ENCODE measurements at places on chromosomes 16 and 17. TPM values are rescaled to one million over a fixed set of nuclear protein-coding genes. Genes with fewer than 3 reads are reported as not detected.

DNA sequence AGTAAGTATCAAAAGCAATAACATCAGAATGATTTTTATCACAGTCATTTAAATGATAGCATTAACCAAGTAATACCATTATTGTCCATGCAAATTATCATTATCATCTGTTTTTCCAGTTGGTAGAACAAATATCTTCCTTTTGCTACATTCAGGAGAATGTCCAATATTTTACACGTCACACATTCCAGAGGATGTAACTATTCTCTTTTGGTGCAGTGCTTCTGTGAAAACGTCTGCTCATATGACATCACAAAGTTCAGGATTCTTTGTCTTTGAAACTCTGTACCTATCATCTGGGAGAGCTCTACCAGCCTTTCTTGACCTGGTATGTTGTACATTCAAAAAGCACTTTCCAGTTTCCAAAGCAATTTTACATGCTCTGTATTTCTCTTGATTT lies 40.2 kb upstream of the PITPNM3 start:
- H3K4me1 ChIP-seq: no peaks in the 10 kb centered on the region
- no peak overlapping the region for H3K27ac ChIP-seq
- peaks cover 21% of the 10 kb centered on the region for H3K36me3 ChIP-seq
- no peak for DNase-seq
- H3K4me3 ChIP-seq: no peak overlapping the region
- no peaks in the 10 kb centered on the region for H3K27me3 ChIP-seq

- H3K4me1 ChIP-seq: peaks cover 48% of the 10 kb centered on the region
- no peaks in the 10 kb centered on the region for H3K36me3 ChIP-seq
- peak; percentile 45 for DNase-seq
- H3K27me3 ChIP-seq: no peaks in the 10 kb centered on the region
- H3K4me3 ChIP-seq: peak overlapping the region; percentile 73
Measured at GRCh38 chr16:67246081-67246755, 1.1 kb downstream of the FHOD1 start.

PROCA1 gene
- 1.2 TPM for polyA plus RNA-seq

- H3K27ac ChIP-seq: no peak overlapping the region
- no peak overlapping the region for H3K4me3 ChIP-seq
- no peaks in the 10 kb centered on the region for H3K36me3 ChIP-seq
- peaks cover 44% of the 10 kb centered on the region for H3K4me1 ChIP-seq
- DNase-seq: no peak
Measured at GRCh38 chr17:50153650-50154575, 3.4 kb upstream of the PPP1R9B start.

FGF11 gene
- 0.12 TPM for polyA plus RNA-seq

DNA sequence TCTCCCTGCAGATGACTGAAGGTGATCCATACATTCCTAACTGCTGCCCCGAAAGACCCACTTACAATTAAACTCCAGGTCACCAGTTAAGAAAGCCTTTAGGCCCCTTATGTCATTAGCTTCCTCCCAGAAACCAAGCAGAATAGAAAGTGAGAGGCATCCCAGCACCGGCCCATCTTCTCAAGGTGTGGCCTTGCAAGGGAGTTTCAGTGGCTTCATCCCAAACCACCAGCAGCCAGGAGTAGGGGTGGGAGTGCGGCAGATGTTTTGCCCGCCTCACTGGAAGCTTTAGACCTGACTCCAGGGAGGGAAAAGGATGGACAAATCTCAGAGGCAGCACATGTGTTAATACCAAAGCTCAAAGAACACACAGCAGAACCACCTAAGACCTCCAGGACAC lies 5.1 kb downstream of the ZFHX3 start:
- no peaks in the 10 kb centered on the region for H3K4me1 ChIP-seq
- H3K27ac ChIP-seq: no peak overlapping the region
- no peak for DNase-seq
- H3K27me3 ChIP-seq: no peaks in the 10 kb centered on the region
- no peak overlapping the region for H3K4me3 ChIP-seq
- H3K36me3 ChIP-seq: no peaks in the 10 kb centered on the region

GRCh38 chr17:64095144-64095882 lies 34.6 kb downstream of the ERN1 start:
- peaks cover 16% of the 10 kb centered on the region for H3K36me3 ChIP-seq
- H3K27me3 ChIP-seq: no peaks in the 10 kb centered on the region
- H3K4me1 ChIP-seq: peaks cover 27% of the 10 kb centered on the region
- H3K4me3 ChIP-seq: no peak overlapping the region
- DNase-seq: no peak

DNA sequence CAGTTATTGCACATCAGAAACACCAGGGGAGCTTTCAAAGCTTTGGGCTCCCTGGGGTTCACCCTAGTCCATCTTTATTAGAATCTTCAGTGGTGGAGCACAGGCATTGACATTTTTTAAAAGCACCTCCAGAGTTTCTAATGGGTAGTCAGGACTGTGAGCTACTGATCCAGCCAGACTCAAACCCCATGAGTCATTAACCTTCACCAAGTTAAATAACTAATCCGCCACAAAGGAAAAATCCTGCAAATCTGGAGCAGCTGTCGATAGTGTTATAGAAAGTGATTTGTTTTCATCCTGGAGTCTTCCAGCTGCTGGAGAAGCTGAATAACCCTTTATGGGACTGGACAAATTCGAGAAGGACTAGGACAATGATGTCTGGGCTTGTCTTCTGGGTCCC lies 93.2 kb upstream of the PIRT start:
- H3K4me1 ChIP-seq: no peaks in the 10 kb centered on the region
- H3K36me3 ChIP-seq: no peaks in the 10 kb centered on the region
- DNase-seq: no peak
- no peak overlapping the region for H3K27ac ChIP-seq
- H3K4me3 ChIP-seq: no peak overlapping the region

SLC13A2 gene
- polyA plus RNA-seq: not detected

DNA sequence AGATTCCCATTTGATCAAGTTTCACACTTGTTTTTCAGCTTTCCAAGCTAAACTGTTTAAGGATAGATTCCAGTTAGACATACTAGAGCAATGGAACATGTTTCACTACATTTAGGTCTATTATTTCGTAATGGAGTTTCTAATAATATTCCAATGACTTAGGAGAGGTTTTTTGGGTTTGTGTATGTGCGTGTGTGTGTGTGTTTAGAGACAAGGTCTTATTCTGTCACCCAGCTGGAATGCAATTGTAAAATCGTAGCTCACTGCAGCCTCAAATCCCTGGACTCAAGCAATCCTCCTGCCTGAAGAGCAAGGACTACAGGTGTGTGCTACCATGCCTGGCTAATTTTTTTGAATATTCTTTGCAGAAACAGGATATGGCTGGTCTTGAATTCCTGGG lies 426.3 kb downstream of the ZFHX3 start:
- H3K27me3 ChIP-seq: no peaks in the 10 kb centered on the region
- no peaks in the 10 kb centered on the region for H3K36me3 ChIP-seq
- no peak overlapping the region for H3K4me3 ChIP-seq
- no peak overlapping the region for H3K27ac ChIP-seq

TMC8 gene
- 139 TPM for polyA plus RNA-seq

LGALS3BP gene
- 23.1 TPM for polyA plus RNA-seq

- DNase-seq: peak; percentile 35
- no peaks in the 10 kb centered on the region for H3K36me3 ChIP-seq
- no peak overlapping the region for H3K27ac ChIP-seq
- no peaks in the 10 kb centered on the region for H3K4me1 ChIP-seq
- no peaks in the 10 kb centered on the region for H3K27me3 ChIP-seq
Measured at GRCh38 chr17:309361-309888, 43.2 kb downstream of the RPH3AL start.

GRCh38 chr17:81499601-81499970 lies 13.0 kb downstream of the ACTG1 start:
- H3K27me3 ChIP-seq: no peaks in the 10 kb centered on the region
- H3K4me1 ChIP-seq: no peaks in the 10 kb centered on the region
- H3K4me3 ChIP-seq: no peak overlapping the region
- H3K27ac ChIP-seq: no peak overlapping the region

GRCh38 chr16:71626018-71626857 lies at the start of gene MARVELD3:
Gene MARVELD3 (plus strand): TSS chr16:71626184. CDS start chr16:71626230, 46 bp downstream.
- H3K4me3 ChIP-seq: no peak within 1 kb of the TSS
- H3K27ac ChIP-seq: no peak within 1 kb of the TSS
- no peaks in the 10 kb centered on the region for H3K36me3 ChIP-seq

GRCh38 chr17:55601874-55602364 lies 90.7 kb upstream of the SMIM36 start:
- no peak overlapping the region for H3K4me3 ChIP-seq
- DNase-seq: no peak
- H3K36me3 ChIP-seq: no peaks in the 10 kb centered on the region

SHPK gene
- polyA plus RNA-seq: 6.9 TPM

- no peak overlapping the region for H3K27ac ChIP-seq
- no peaks in the 10 kb centered on the region for H3K27me3 ChIP-seq
- no peak for DNase-seq
- peaks cover 51% of the 10 kb centered on the region for H3K4me1 ChIP-seq
- no peak overlapping the region for H3K4me3 ChIP-seq
Measured at GRCh38 chr17:40337351-40337750, 27.2 kb downstream of the GJD3 start.

GRCh38 chr17:78822552-78822951 lies 18.1 kb downstream of the USP36 start:
- peaks cover 67% of the 10 kb centered on the region for H3K36me3 ChIP-seq
- no peak overlapping the region for H3K27ac ChIP-seq
- H3K4me1 ChIP-seq: peaks cover 35% of the 10 kb centered on the region
- H3K4me3 ChIP-seq: no peak overlapping the region
- H3K27me3 ChIP-seq: no peaks in the 10 kb centered on the region

ALOXE3 gene
- not detected for polyA plus RNA-seq

DNA sequence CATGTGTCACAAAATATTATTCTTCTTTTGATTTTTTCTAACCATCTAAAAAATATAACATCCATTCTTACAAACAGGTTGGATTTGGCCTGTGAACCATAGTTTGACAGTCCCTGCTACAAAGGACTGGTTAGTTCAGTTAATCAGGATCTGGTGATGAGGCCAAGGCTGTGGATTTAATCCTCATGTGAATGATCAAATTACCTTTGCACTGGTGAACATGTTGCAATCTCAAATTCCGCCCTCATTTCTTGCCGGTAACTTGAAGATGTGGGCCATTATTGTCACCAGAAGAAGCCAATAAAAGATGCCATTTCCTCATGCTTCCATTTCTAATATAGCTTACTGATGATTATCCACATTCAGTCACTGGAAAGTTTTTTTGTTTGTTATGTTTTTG lies 35.3 kb upstream of the YPEL2 start:
- H3K27ac ChIP-seq: no peak overlapping the region
- H3K4me3 ChIP-seq: no peak overlapping the region
- no peaks in the 10 kb centered on the region for H3K4me1 ChIP-seq
- H3K27me3 ChIP-seq: no peaks in the 10 kb centered on the region
- DNase-seq: no peak

GPRC5C gene
- not detected for polyA plus RNA-seq

MRPL27 gene
- 49.2 TPM for polyA plus RNA-seq

MAF gene
- polyA plus RNA-seq: 2.2 TPM

- H3K4me3 ChIP-seq: peak overlapping the region; percentile 2
- H3K4me1 ChIP-seq: peaks cover 100% of the 10 kb centered on the region
- H3K36me3 ChIP-seq: no peaks in the 10 kb centered on the region
- no peak overlapping the region for H3K27ac ChIP-seq
- H3K27me3 ChIP-seq: no peaks in the 10 kb centered on the region
Measured at GRCh38 chr17:78718575-78719208, 63.4 kb downstream of the CYTH1 start.

DDX5 gene
- polyA plus RNA-seq: 1,275 TPM

AANAT gene
- polyA plus RNA-seq: not detected

- DNase-seq: no peak
- H3K27ac ChIP-seq: no peak overlapping the region
- H3K4me1 ChIP-seq: peaks cover 77% of the 10 kb centered on the region
- no peaks in the 10 kb centered on the region for H3K27me3 ChIP-seq
- H3K4me3 ChIP-seq: no peak overlapping the region
- no peaks in the 10 kb centered on the region for H3K36me3 ChIP-seq
Measured at GRCh38 chr16:3824121-3824795, 56.3 kb downstream of the CREBBP start.

GPR179 gene
- polyA plus RNA-seq: not detected

DNA sequence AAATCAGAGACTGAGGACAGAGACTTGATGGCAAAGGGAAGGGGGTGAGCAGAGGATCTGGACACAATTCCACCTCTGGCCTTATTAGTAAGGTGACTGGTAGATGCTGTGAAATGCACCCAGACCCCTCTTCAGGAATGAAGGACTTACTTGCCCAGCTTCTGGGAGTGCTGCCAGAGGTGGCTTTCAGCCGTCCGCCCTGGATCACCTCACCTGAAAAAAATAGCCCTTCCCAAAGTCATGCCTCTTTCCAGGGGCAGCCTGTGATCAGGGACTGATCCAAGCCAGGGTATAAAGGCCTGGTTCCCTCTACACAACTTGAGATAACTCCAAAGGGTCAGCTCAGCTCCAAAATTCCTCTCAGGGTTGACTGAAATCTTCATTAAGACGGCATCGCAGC lies 20.4 kb upstream of the TMEM220 start:
- H3K27ac ChIP-seq: no peak overlapping the region
- DNase-seq: no peak
- no peaks in the 10 kb centered on the region for H3K27me3 ChIP-seq
- H3K4me3 ChIP-seq: no peak overlapping the region
- no peaks in the 10 kb centered on the region for H3K36me3 ChIP-seq

MMD gene
- 7.9 TPM for polyA plus RNA-seq

GRCh38 chr16:55390630-55391237 lies 66.7 kb downstream of the IRX6 start:
- no peaks in the 10 kb centered on the region for H3K36me3 ChIP-seq
- H3K27me3 ChIP-seq: no peaks in the 10 kb centered on the region
- H3K4me1 ChIP-seq: no peaks in the 10 kb centered on the region
- no peak for DNase-seq

DNA sequence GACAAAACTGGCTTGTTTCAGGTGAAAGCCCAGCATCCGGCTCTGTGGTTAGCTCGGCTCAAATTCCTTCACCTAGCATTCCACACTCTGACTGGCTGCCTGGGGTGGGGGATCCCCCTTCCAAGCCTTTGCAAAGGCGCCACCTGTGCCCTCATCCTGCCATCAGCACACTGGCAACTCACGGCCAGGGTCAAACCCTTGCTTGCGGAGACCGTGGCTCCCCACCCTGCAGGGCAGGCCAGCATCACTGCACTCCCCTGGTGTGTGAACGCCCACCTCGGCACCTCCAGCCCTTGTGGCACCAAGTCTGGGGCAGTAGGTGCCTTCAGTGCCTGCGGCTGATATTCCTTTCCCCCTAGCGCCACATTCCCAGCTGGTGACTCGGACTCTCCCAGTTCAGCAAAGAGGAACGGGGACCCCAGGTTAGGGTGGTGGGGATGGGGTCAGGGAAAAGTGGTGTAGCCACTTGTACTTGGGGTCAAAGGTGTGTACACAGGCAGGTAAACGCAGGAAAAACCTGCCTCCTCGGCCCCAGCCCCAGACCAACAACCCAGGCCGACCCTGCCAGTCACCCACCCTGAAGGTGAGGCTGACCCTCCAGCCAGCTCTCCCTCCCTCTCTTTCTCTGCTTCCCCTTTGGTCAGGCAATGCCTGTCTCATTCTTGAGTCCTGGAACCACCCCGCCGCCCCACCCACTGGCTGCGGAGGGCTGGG lies 1.1 kb downstream of the FLII start:
- peaks cover 50% of the 10 kb centered on the region for H3K4me1 ChIP-seq
- peaks cover 21% of the 10 kb centered on the region for H3K36me3 ChIP-seq
- H3K27me3 ChIP-seq: no peaks in the 10 kb centered on the region

SUZ12 gene
- 19.4 TPM for polyA plus RNA-seq

ABAT gene
- 3.0 TPM for polyA plus RNA-seq

- no peak overlapping the region for H3K4me3 ChIP-seq
- no peaks in the 10 kb centered on the region for H3K27me3 ChIP-seq
- H3K36me3 ChIP-seq: no peaks in the 10 kb centered on the region
- DNase-seq: no peak
- H3K27ac ChIP-seq: peak overlapping the region; percentile 51
Measured at GRCh38 chr16:85359147-85359822, 247.0 kb upstream of the CIBAR2 start.

All from CD8-positive, alpha-beta memory T cell (primary cell).